ENCODE measurements at places on chromosomes 2 and 18.

DNA sequence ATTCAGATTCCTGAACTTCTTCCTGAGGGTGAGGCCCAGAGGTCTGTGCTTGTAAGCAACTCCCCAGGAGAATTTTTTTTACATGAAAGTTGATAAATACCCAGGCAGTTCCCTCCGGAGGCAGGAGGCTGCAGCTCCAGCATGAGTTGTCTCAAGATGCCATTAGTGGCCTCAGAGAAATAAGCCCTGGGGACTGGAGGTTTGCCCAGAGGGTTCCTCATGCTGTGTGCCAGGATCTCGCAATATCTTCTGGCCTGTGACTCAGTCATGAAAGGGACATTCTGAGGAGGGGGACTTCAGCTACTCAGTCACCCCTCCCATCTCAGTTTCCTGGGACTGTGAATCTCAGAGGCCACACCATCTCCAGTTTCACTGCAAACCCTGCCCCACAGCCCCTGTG is 49.9 kb downstream of the LYPD1 start:
- no peak for DNase-seq

DNA sequence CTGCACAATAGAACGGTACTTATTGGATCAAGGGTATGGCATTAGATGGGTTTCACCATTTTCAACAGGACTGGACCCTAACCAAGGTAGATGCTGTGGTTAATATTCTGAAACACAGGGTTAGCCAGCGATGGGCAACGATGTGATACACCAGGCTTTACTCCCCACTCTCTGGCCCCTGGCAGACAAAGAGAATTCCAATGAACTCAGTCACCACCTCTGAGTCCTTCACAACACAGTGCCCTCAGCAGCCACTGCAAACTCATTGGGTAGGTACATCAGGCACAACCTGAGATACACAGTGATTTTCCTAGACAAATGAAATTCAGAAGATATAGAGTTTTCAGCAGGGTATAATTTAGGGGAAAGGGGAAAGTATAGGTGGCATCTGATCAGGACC is 634.5 kb downstream of the ZEB2 start:
- DNase-seq = no peak

GRCh38 chr2:168354499-168354898 is 101.6 kb upstream of the CERS6 start:
- no peak for DNase-seq

GRCh38 chr18:46226461-46226860 is 122.3 kb downstream of the HAUS1 start:
- no peak for DNase-seq

DNA sequence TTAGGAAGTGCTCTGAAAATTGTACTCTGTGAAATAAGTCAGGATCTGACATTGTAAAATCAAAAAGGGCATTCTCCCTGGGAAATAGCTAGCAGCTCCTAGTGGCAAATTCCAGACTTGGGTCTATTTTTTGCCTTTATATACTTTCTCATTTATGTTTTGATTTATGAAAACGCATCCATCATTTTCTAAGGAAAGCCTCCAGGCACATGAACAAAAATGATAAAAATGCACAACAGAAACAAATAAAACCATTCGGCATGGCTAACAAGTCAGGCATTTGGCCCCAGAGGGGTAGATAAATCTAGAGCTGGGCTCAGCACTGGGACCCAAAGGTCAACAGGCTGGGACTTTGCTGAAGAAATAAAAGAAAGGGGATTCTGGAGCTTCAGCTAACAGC is 167.0 kb downstream of the BCL11A start:
- no peak for DNase-seq

DNA sequence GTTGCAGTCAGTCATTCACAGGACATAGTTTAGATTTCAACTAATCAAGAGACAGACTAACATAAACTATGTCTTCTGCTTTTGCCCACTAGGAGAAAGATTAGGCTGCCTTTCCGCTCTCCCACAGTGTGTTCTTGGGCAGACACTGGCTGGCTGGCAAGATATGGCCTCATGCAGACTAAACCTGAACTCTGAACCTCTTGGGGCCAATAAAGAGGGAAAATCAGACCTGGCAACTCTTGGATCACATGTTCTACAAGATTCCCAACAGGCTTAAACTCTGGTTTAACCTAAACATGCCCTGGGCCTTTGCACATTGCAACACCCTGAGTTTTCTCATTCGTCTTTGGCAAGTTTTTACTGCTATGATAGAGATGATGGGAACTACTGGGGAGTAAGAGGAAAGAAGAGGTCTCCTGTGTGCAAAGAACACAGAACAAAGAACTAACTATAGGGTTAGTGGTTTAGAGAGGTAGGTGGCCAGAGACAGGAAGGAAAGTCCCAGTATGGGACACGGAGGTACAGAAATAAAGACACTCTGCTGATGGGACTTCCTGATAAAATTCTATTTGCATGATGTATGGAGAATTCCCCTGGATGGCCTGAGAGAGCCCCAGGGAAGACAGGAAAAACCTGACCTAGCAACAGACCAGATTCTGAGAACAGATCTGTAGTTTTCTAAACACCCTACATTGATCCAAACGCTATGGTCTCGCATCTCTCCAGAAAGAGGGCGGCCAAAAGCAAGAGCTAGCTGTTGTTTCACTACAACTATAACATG is 2.0 kb upstream of the ATRAID start:
- no peak for DNase-seq

DNA sequence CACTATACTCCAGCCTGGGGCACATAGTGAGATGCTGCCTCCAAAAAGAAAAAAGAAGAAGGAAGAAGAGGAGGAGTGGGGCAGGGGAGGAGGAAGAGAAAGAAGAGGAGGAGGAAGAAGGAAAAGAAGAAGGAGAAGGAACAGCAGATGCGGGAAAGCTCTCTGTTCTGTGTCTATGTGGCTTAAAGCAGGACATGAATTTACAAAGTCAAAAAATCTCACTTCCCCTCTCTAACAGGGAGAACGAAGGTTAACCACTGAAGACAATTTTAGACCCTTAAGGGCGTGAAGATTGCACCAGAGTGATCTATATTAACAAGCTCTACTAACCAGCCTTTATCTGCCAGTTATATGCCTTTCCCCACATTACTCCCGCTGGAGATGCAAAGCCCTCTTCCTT is 258.9 kb downstream of the METTL4 start:
- no peak for DNase-seq

- DNase-seq = no peak
Observed at GRCh38 chr2:105893011-105893995, 148.6 kb downstream of the NCK2 start.

GRCh38 chr2:54640834-54641540 is 82.5 kb upstream of the EML6 start:
- no peak for DNase-seq

DNA sequence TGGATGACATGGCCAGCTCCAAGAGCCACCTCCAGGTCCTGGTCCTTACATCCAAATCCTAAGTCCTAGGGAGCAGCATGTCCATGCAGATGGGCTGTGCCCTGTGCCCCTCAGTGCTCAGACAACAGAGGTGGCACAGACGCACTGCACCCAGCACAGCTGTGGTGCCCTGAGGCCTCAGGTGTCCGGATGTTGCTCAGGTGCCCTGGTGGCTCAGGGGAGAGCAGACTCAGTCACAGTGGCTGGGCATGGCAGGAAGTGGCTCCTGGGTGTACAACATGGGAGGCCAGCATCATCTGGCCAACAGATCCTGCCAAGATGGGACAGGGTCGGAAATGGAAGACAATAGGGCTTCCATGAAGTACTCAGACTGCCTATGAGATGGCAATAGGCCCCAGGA is 50.1 kb downstream of the TIMM21 start:
- DNase-seq = no peak

GRCh38 chr2:60532421-60532820 is 21.0 kb downstream of the BCL11A start:
- no peak for DNase-seq

DNA sequence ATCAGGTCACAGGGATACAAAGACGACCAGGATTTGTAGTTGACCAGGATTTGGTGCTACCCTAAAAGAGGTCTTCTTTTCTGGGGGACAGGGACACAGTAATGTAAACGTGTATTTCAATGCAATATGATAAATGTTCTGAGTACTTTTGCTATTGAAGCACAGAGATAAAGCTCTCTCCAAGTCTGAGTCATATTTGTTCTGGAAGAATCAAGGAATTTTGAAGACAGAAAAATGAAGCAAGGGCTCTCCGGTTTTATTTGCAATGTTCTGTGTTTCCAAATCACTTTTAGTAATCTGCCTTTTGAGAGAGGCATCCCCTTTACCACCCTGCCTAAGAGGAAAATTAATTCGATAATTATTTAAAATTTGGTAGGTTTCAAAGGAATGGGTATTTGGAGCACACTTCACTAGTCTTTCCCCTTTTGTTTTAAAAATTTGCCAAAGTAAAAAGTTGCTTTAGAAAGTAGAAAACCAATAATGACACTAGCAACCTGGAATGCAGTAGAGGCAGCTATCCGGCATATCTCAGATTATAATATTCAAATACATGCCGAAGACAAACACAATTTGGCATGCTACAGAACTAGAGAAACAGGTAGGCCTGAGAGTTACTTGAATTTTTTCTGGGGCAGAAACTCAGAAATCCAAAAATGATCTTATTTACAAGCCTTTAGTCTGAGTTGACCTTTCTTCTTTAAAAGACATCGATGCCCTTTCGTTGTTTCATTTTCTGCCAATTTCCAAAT is 82.7 kb downstream of the MREG start:
- no peak for DNase-seq

DNA sequence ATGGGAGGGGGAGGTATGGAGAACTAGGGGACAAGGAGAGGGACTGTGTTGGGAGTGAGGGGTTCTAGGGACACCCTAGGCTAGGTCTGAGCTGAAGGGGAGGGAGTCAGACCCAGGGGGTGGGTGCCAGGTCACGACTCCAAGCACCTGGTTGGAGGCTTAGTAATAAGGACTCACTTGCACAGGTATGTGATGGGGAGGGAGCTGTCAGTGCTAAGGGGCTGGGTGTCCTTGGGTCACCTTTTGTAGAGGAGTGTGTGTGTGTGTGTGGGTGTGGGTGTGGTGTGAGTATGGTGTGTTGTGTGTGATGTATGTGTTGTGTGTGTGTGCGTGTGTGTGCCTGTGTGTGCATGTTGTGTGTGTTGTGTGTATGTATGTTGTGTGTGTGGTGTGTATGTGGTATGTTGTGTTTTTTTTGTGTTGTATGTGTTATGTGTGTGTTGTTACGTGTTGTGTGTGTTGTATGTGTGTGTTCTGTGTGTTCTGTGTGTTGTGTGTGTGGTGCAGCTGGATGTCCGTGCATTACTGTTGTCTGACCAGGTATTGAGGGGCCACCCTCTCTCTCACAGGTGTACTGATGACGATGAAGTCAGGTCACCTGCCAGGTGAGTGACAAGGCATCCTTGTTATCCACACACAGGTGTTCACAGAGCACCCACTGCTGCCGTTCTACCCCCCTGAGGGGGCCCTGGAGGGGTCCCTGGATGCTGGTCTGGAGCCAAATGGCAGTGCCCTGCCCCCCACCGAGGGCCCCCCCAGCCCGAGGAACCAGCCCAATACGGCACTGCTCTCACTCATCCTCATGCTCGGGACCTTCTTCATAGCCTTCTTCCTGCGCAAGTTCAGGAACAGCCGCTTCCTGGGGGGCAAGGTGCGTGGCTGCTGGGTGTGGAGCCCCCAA is 9.8 kb downstream of the SLC4A3 start:
- DNase-seq = no peak

GRCh38 chr2:209526561-209526960 is 102.7 kb downstream of the MAP2 start:
- no peak for DNase-seq

DNA sequence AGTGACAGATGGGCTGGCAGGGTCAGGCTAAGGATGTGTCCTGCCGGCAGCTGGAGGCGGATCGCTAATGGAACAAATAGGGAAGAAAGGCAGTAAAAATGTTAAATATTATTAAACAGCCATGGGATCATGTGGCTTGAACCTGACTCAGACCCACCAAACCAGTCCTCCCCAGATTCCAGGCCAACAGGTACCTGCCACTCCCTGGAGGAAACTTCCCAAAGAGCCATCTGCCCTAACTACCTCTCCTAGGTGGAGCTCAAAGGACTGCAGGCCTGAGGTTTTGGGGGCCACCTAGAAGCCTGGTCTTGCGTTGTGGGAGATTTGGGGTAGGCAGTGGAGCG is 34.3 kb downstream of the CIB4 start:
- DNase-seq = no peak

DNA sequence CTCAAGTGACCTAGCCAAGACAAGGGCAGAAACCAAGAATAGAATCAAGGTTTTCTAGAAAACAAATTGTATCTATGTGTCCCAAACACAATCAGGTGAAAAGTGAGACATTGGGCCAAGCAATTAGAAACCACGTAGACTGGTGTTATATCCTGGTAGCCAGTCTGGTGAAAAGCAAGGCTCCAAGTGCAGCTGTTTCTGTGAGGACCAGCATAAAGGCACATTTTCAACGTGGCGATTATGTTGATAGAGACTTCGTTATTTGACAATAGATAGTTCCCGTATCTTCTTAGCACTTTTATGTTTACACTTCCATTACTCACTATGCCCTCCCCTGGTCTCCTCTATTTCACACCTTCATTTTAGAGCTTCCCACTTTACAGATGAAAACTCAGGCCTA is 103.2 kb upstream of the ZFP36L2 start:
- no peak for DNase-seq

- DNase-seq = peak; percentile 12
Observed at GRCh38 chr2:199704358-199705238, 146.4 kb downstream of the FTCDNL1 start.

GRCh38 chr2:222819722-222820333 is 41.0 kb upstream of the ACSL3 start:
- DNase-seq = no peak

- no peak for DNase-seq
Observed at GRCh38 chr2:7881063-7881462, 800.8 kb upstream of the ID2 start.

Measured in hippocampal formation (tissue), 2 donors.